ENCODE measurements at places on chromosomes 7 and 10.

GRCh38 chr7:36854652-36855051 lies 130.4 kb upstream of the AOAH start:
- no peak for DNase-seq

DNA sequence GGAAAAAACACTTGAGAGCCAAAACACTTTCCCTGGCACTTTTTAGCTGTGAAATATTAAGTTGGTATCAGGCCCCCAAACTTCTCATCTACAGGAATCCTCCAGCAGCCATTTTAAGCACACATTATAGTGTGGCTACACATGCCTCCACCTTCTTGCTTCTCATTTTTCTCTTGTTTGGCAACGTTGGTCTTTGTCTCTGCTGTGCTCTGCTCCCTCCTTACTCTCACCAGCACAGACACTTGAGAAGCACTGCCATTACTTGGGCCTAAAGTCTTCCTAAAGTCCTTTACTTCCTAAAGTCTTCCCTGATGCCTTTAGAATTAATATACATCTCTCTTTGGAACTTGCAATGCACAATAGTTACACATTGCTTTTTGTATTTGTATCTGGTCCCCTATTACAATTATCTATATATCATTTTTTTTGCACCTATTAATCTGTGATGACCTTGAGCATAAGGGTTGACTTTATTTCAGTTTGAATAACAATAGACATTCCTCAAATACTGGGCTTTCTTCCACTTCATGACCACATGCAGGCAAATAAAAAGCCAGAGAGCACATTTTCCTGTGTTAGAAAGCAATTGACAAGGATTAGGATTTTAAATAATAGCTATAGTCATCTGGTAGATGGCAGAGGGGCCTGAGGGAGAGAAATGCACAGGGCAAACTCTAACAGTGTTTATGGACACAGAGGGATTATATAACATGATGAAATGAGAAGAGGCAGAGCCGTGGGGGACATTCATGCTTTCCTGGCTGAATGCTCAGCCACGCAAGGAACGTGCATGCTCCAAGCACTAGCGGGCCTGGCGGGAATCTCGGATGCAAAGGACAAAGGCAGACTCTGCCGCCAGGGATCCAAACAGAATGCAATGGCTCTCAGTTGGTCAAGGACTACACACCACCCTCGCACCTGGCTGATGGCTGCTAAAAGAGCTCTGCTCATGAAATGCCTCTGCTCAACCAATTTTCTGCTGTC lies 99.3 kb downstream of the CDC14C start:
- no peak for DNase-seq

GRCh38 chr10:27258838-27259812 lies 18.5 kb upstream of the ACBD5 start:
- peak; percentile 14 for DNase-seq

DNA sequence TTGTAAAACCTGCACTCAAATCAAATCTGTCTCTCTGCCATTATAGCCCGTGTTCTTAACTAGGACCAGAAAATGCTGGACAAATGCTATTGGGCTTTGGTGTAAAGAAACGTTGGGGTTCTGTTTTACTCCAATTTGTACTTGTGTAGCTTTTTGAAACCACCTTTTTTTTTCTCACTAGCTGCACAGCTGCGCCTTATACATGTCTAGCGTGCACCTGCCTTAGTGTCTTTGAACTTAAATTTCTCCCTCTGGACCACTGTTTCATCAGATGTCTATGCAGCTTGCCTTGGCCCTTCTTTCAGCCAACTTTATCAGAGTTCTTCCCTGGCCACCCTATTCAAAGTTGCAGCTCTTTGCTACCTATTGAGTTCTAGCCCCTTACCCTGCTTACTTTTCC lies 7.1 kb downstream of the LIPM start:
- no peak for DNase-seq

DNA sequence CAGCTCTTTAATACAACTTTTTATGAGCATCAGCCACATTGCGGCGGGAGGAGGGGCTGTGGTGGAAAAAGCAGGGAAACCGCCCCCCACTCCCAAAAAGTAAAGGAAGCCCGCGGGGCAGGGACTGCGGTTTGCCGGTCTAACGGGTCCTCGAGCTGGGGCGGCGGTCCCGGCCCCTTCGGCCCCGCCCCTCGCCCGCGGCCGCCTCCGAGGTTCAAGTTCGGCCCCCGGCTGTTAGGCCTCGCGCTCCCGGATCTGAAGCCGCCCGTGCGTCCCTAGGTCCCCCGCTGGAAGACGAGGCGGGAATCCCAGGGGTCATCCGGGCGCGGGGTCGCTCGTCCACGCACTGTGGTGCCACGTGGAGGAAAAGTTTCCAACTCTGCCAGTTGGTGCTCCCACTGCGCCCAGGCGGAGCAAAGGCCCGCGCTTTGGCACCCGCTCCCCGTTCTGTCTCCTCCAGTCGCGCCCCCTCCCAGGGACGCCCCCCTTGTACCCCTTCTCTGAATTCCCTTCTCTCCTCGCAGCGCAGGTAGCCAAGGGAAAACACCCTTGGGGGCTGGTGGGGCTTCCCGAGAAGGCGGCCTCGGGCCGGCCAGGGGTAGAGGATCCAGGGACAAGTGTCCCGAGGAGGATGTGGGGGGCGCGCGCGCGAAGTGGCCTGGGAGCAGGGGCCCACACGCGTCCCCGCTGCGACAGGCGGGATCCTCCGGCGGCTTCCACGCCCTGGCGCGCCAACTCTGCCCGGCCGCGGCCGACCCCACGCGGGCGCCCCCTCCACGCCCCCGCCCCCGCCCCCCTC lies 798 bp upstream of the AUTS2 start:
- no peak for DNase-seq

- DNase-seq, result no peak
Measured at GRCh38 chr7:22759721-22760120, 32.7 kb downstream of the IL6 start.

DNA sequence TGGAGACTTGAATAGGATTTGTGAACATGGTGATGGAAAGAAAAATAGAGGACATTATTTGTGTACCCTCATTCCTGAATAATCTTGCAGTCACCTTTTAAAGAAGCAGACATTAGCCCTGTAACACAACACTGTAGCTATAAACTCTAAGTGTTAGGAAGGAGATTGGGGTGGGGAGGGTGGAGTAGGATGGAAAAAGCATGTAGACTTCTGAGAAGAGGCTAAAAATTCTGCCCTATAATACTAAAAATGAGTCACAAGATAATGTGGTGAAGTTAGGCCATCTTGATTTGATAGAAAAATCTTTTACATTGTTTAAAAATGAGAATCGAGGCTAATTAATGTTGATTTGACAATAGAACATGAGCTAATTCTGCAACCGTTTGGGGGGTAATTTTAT lies 128.8 kb downstream of the LCOR start:
- DNase-seq, result no peak

DNA sequence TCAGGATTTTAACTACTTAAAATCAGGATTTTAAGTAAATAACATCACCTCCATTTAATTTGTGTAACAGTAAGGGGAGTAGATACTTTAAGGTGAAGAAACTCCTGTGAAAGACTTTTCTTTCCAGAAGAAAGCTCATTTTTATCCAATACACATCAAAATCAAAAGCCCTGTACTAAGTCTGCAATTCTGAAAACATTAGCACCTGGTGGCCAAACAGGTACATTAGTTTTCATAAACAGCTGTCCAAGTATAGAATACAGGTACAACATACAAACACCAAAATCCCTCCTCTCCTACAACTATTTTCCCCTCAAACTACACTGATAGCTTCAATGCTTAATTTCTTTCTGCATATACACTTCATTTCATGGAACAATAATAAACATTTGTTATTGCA lies 22.9 kb downstream of the FAM3C start:
- DNase-seq, result no peak

DNA sequence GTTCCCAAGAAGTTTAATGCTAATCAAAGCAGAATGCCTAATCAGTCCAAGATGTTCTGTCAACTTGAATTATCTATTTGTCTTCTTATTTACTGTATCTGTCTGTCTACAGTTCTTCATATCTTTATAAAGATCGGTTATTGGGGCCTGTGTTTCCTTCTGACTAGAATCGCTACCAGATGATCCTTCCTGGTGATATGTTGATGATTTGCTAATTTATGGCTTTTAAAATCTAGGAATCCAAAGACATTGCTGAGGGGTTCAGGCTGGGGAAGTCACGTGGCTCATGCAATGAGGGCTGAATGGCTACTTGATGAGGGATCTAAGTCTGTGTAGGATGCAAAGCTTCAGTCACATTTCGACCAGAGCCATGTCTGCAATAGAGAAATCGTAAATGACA lies 536.3 kb downstream of the KCNMA1 start:
- no peak for DNase-seq

- no peak for DNase-seq
Measured at GRCh38 chr7:70779321-70779720, 352.6 kb upstream of the GALNT17 start.

DNA sequence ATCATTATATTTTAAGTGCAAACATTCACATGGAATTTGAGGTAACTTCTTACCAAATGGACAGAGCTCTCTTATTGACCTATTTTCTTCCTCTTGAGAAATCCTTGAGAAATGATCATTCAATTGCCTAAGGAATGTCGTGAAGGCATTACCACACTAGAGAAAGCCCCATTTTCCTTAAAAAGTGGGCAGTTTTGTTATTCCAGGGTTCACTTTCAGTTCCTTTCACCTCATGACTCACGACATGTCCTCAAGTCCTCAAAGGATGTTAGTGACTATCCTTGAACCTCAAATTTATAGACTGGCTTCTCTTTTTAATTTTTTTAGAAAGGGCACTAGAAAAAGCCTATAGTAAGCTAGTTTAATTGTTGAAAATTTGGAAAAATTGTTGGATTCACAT lies 40.4 kb upstream of the SMIM30 start:
- no peak for DNase-seq

- DNase-seq, result no peak
Measured at GRCh38 chr10:75089634-75090033, 21.8 kb upstream of the SAMD8 start.

- no peak for DNase-seq
Measured at GRCh38 chr10:68787813-68788212, 39.5 kb upstream of the STOX1 start.

GRCh38 chr7:47325337-47325736 lies 256.6 kb downstream of the TNS3 start:
- no peak for DNase-seq

- no peak for DNase-seq
Measured at GRCh38 chr7:109996927-109997326, 1094.0 kb upstream of the LRRN3 start.

GRCh38 chr10:49595713-49596492 lies 14.2 kb upstream of the SLC18A3 start:
- no peak for DNase-seq

DNA sequence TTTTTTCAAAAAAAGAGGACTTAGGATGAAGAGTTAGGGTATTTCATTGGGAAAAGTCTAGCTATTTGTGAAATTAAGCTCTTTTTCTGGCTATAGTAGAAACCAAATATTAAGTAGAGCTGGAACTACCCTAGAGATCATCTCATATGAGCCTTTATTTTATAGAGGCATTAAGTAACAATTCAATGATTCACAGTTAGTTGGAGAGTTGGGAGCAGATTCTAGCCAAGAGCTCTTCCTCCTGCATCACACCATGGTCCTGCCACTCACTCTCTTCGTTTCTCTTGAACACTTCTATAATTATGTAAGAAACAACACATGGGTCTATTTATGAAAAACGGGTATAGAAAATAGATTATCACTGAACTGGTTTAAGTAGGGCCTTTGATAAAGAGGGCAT lies 76.1 kb upstream of the ANK3 start:
- no peak for DNase-seq

DNA sequence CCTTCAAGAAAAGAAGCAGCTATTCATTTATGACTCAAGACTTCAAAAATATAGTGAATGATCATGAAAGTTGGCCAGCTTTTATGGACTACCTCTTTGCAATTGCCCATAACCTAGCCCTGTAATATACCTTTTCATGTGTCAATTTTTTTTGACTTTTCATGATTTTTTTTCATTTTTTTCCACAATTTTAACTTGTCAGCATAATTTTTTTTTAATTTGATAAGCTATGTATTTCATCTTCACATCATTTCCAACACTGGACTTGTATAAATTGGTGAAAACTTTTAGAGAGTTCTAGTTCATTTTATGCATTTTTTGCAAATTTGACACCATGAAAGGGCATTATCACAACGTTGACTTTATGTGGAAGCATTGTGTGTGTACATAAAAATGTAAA lies 220.8 kb upstream of the NFE2L3 start:
- no peak for DNase-seq

DNA sequence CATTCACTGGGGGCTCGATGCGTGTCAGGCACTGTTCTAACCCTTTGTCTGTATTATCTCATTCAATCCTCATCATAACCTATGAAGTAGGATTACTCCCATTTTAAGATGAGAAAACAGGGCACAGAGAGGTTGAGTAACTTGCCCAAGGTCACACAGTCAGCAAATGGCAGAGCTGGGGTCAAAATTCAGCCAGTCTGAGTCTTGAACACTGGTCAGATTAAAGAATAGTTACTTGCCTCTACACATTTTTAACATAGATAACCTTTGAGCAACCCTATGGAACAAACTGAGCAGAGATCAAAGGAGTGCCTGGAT lies 27.2 kb downstream of the INSIG1 start:
- DNase-seq, result no peak

GRCh38 chr7:54858008-54858692 lies 99.1 kb upstream of the SEC61G start:
- no peak for DNase-seq

DNA sequence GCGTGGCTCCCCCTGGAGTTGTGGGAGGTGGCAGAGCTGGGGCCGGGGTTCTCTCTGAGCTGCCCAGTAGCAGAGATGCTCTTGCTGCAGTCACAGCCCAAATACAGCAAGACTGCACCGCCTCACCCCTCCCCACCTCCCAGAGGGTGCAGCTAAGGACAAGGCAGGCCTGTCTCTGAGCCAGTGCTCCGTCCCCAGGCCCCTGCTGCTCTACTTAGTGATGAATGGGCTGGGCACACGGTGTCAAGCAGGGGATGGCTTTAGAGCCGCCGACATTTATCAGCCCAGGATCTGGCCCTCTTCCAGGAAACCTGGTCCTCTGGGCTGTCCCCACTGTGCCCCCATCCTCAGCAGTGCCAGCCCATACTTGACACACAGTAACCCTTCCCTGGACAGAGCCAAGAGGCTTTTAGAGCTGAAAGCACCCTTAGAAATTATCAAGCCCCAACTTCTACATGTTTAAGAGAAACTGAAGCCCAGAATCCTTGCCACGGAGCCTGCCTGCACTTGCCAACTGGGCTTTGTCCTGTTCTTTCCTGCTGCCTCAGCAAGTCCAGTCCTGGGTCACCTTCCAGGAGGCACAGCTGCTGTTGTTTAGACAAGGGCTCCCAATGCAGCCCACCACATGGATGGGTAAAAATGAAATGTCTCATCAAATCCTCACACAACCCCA lies 137.1 kb upstream of the UNC5B start:
- no peak for DNase-seq

GRCh38 chr10:3897156-3897555 lies 112.1 kb upstream of the KLF6 start:
- DNase-seq, result no peak
